ENCODE measurements at places on chromosomes 5 and 9.

DNA sequence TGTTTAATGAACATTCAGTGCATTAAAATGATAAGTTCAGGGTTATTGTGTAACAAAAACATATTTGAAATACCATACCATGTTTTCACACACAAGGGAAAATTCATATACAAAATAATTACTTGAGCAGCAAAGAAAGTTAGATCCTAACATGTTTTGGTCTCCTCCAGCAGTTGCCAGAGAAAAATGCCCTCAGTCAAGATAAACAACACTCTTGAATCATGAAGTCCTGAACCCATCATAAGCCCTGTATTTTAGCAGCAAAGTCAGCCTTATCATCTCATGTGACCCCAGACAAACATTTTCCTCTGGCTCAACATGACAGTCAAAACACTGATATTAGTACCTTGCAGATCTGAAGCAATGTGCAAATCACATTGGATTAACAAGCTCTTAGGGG is 1541.1 kb upstream of the WWC1 start:
- no peak for DNase-seq

GRCh38 chr9:95341293-95341962 is 23.9 kb upstream of the FANCC start:
- DNase-seq = no peak

GRCh38 chr9:91776409-91777291 is 173.4 kb downstream of the ROR2 start:
- no peak for DNase-seq

DNA sequence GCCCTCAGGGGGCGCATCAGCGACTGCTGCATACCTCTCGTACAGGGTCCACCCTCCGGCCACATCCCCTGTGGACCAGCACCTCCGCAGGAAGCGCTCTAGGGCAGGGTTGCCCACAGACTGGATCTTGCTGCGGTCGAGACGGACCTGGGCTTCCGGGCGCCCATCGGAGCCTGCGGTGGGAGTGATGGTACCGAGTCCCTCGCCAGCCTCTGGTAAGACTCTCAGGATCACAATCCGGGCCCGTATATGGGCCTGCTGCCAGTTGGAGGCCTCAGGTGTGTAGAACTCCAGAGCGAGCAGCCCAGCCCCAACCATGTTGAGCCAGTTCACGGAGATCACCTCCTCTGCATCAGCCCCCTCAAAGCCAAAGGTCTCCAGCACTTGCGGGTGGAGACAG is 323.0 kb downstream of the ANXA1 start:
- DNase-seq = no peak

GRCh38 chr9:86281593-86282076 is 703 bp downstream of the ISCA1 start:
- no peak for DNase-seq

DNA sequence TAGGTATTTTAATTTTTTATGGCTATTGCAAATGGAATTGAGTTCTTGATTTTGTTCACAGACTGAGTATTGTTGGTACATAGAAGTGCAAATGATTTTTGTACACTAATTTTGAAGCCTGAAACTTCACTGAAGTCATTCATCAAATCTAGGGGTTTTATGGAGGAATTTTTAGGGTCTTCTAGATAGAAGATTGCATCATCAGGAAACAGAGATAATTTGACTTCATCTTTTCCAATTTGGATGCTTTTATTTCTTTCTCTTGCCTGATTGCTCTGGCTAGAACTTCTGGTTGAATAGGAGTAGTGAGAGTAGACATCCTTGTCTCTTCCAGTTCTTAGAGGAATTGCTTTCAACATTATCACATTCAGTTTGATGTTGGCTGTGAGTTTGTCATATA is 58.2 kb upstream of the SNCAIP start:
- DNase-seq = no peak

All from stimulated activated CD4-positive, alpha-beta T cell treated with anti-CD3 and anti-CD28 coated beads, Interleukin-4, amount 100 ng/mL, for 4 hours (primary cell).